Body of pancreas (tissue), 4 donors: ENCODE measurements at places on chromosomes 11 and 22. TPM values are rescaled to one million over a fixed set of nuclear protein-coding genes. Genes with fewer than 3 reads are reported as not detected.

ACRV1 gene
- total RNA-seq: not detected

GRCh38 chr11:132444911-132445310 is 1074.5 kb downstream of the NTM start:
- peaks cover 7% of the 10 kb centered on the region for H3K4me1 ChIP-seq
- H3K27me3 ChIP-seq: no peaks in the 10 kb centered on the region
- no peak overlapping the region for H3K27ac ChIP-seq
- peak; percentile 31 for DNase-seq

DTX4 gene
- total RNA-seq: 10.4 TPM

OR6A2 gene
- total RNA-seq: 1.0 TPM

GRCh38 chr22:35352214-35353111 is 28.4 kb upstream of the HMOX1 start:
- DNase-seq: peak; percentile 70
- no peaks in the 10 kb centered on the region for H3K27me3 ChIP-seq
- H3K4me3 ChIP-seq: no peak overlapping the region
- H3K27ac ChIP-seq: peak overlapping the region; percentile 55

ARHGEF17 gene
- total RNA-seq: 28.0 TPM

GRCh38 chr11:10604340-10604748 is 35.9 kb upstream of the LYVE1 start:
- H3K4me1 ChIP-seq: no peaks in the 10 kb centered on the region
- H3K27me3 ChIP-seq: no peaks in the 10 kb centered on the region
- no peak overlapping the region for H3K27ac ChIP-seq
- no peaks in the 10 kb centered on the region for H3K36me3 ChIP-seq

GRCh38 chr11:93279851-93280347 is 50.6 kb upstream of the DEUP1 start:
- H3K4me3 ChIP-seq: no peak overlapping the region
- H3K27me3 ChIP-seq: no peaks in the 10 kb centered on the region
- H3K36me3 ChIP-seq: no peaks in the 10 kb centered on the region
- no peak for DNase-seq
- no peak overlapping the region for H3K27ac ChIP-seq

DNA sequence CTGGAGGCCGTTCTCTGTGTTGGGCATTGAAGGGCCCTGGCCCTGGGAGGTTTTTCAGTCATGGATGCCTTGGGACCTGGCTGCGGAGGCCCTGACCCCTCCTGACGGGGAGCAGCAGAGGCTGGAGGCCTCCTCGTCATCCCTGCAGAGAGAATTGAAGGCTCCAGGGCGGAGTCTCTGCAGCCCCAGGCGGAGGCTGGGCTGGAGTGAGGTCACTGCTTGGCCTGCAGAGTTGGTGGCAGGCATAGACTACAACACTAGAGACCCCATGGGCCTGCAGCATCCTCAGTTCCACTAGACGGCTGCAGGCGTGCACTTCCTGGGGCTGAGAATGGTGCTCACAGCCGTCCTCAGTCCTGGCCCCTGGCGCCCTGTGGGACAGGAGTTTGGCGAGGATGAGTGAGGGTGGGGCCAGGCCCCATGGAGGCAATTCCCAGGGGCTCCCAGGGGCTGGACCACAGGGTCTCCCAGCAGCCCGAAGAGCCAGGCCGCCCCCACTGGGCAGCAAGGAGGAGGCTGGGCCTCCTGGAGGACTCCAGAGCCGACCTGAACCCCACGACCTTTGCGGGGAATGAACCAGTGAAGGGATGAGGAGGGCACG is 1194.9 kb downstream of the BRD1 start:
- no peak overlapping the region for H3K4me3 ChIP-seq
- no peaks in the 10 kb centered on the region for H3K36me3 ChIP-seq
- no peak for DNase-seq
- peaks cover 7% of the 10 kb centered on the region for H3K4me1 ChIP-seq
- H3K27me3 ChIP-seq: no peaks in the 10 kb centered on the region
